GM12891 (cell line): ENCODE measurements at places on chromosomes 2 and 18.

GRCh38 chr18:45412577-45412976, 202.7 kb upstream of the SLC14A2 start:
- DNase-seq = no peak

GRCh38 chr2:65918760-65919187, 486.4 kb upstream of the SPRED2 start:
- DNase-seq = no peak

DNA sequence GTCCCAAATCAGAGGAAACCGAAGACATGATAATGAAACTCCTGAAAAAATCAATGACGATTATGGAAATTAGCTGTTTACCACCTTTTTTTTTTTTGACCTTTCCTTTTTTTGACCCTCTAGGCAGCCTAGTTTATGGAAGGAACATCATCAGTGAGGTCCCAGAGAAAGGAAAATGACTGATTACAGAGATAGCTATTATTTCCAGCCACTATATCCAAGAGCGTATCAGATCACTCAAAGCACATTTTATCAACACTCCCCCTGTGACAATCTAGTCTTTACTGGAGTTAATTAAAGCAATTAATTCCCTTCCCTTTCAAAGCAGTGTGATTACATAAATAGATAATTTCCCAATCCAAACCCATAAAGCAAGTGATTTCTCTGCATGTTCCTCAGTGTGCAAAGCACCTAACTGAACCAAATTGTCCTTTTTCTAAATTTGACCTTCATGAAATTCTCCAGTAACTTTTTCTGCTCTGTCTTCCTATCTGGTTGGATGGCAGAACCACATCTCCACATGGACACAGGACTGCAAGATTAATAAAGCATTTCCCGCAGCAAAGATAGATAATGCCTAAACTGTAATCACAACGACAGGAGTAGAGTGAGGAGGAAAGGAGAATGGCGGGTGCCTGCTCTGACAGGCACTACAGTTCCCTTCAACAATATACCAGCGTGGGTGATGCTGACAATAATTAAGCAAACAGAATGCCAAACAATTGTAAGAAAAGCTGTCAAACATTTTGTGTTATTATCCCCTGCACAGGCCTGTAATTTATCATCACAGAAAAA, 194.4 kb downstream of the SLC8A1 start:
- no peak for DNase-seq

GRCh38 chr2:231321021-231321420, 74.5 kb upstream of the B3GNT7 start:
- no peak for DNase-seq

GRCh38 chr2:18998491-18998890, 359.9 kb downstream of the OSR1 start:
- no peak for DNase-seq

DNA sequence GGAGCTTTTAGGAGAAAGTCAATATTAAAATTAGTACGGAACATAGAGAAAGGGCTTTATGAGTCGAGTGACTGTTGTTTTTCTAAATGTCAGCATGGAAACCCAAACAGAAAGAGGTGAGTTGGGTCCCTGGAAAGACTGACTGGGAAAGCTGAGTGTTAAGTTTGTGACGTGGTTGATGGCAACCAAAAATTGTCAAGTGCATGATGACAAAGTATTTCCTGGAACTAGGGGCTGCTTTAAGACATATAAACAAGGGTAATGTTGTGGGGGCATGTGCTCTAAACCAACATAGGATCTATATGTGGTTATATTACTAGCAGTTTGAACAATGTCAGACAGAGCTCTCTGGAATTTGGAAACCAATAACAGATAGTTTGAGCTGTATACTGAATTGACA, 50.9 kb upstream of the GPD2 start:
- no peak for DNase-seq

DNA sequence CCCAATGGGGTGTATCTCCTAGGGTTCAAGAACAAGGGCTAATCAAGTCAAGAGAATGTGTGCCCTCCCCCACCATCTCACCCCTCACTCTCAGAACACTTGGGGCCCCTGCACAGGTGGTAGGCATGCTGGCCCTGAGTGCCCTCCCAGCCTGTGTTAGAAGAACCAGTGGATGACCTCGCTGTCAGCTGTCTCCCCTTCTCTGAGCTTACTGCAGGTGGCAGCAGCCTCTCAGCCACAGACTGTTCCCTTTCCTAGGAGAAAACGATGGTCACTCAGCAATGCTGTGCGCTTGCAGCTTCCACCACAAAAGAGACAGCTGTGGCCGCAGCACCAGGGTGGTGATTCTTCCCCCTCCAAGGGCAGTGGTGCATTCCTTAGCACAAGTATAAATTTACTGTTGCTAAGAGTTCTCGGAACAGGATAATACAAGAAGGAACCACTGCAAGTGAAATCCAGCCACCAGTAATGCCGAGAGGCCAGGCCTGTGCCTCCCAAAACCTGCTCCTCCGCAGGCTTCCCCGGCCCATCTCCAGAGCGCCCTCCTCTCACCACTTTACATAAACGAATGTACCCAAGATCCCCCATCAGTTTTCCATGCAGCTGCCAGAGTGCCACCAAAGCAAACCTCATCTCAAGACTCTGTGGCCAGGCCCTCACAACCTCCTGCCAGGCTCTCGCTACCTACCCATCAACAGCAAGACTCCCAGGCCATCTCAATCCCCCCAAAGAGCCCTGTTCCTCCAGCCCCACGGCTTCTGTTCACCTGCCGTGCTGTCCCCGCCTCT, 935 bp upstream of the RAMP1 start:
- DNase-seq = no peak

- DNase-seq = no peak
Observed at GRCh38 chr2:43425659-43426058, 170.2 kb downstream of the THADA start.

GRCh38 chr2:171810422-171811244, 83.4 kb downstream of the SLC25A12 start:
- no peak for DNase-seq

GRCh38 chr18:76524900-76525698, 30.1 kb upstream of the ZNF516 start:
- no peak for DNase-seq

DNA sequence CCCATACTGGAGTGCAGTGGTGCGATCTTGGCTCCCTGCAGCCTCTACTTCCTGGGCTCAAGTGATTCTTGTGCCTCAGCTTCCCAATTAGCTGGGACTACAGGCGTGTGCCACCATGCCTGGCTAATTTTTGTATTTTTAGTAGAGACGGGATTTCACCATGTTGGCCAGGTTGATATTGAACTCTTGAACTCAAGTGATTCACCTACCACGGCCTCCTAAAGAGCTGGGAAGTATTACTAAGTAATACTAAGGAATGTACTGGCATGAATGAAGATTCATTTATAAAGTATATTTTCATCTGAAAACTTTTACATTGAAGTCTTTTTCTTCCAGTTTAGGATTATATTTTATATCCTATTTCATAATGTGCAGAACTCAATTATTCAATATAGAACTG, 38.1 kb downstream of the NUP35 start:
- DNase-seq = no peak

GRCh38 chr2:143604566-143604959, 475.3 kb downstream of the ARHGAP15 start:
- DNase-seq = no peak

GRCh38 chr2:207123335-207123744, 42.4 kb downstream of the KLF7 start:
- no peak for DNase-seq

GRCh38 chr2:236870370-236870769, 215.3 kb upstream of the COPS8 start:
- no peak for DNase-seq

DNA sequence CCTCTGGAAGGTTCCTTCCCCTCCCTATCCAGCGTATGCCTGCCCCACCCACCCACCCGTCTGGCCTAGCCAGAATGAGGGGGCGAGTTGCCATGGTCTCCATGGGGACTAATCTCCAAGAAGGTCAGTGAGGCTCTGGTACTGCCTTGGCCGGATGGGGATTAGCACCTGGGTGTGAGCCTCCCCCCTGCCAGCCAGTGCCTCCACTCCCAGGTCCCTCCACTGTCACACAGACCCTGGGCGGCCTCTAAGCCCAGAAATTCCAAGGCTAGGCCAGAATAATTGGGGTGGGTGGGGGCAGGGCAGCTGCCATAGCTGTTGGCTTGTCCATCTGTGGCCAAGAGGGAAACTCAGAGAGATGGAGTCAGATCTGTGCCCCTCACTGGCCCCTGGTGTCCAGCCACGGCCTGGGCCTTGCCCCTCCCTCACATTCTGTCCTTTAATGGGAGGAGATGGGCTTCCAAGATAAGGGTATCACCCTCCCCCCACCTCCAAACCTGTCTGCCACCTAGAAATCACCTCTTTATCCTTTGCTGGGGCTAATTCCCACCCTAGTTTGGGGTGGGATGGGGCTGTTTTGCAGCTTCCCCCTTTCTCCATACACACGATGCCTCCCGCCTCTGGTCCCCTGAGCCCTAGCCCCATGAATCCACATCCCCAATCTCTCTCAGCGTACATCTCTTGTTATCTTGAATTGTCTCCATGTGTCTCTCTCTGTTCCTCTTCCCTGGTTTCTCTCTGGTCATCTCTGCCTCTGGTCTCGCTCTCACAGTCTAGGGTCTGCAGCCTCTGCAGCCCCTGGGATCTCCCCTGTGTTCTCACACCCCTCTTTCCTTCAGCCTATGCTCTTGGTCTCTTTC, 6.0 kb upstream of the CRYBA2 start:
- DNase-seq = no peak

DNA sequence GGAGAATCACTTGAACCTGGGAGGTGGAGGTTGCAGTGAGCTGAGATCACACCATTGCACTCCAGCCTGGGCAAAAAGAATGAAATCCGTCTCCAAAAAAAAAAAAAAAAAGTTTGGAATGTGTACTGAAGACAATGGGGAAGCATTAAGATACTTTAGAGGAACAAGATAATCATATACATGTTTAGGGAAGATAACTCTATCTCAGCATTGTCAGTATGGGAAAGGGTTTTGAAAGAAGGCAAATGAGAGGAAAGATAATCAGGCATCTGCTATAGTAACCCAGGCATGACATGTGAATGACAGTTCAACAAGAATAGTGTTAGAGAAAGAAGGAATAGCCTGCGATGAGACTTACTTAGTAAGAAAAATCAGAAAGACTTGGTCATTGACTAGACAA, 112.0 kb downstream of the ATAD2B start:
- no peak for DNase-seq

DNA sequence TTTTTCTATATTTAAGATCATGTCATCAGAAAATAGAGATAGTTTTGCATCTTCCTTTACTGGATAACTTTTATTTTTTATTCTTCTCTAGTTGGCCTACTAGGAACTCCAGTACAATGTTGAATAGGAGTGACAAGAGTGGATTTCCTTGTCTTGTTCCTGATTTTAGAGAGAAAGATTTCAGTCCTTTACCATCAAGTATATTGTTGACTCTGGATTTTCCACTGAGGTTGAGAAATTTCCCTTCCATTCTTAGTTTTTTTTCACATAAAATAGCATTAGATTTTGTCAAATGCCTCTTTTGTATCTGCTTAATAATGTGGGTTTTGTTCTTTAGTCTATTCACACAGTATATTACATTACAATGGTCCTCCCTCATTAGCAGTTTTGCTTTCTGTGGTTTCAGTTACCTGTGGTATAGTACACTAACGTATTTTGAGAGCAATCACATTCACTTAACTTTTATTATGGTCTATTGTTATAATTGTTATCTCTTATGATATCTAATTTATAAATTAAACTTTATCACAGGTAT, 105.5 kb downstream of the THADA start:
- DNase-seq = no peak

GRCh38 chr2:237922641-237923361, 44.0 kb upstream of the UBE2F start:
- no peak for DNase-seq

DNA sequence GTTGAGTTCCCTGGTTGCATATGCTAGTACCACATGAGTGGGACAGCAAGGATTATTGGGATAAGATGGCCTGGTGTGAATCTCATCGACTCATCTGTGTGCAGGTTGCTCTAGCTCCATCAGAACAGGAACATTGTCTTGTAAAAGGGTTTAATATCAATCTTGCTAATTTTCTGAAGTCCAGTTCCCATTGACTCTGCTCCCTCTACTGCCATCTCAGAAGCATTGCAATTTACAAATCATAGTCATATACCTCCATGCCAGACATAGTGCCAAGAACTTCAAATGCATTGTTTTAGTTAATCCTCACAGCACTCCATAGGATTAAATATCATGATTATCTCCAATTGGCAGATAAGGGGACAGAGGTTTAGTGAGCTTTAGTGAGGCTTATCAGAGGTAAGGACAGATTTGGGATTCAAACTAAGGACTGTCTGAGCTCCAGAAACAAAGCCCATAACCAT, 4.8 kb upstream of the STAT4 start:
- DNase-seq = no peak

- peak; percentile 72 for DNase-seq
Observed at GRCh38 chr2:111897924-111898702, at the start of gene MERTK. MERTK (plus strand) TSS chr2:111898607; CDS start chr2:111898736, 129 bp downstream.

GRCh38 chr2:230942920-230943896, 18.2 kb upstream of the GPR55 start:
- peak; percentile 76 for DNase-seq

DNA sequence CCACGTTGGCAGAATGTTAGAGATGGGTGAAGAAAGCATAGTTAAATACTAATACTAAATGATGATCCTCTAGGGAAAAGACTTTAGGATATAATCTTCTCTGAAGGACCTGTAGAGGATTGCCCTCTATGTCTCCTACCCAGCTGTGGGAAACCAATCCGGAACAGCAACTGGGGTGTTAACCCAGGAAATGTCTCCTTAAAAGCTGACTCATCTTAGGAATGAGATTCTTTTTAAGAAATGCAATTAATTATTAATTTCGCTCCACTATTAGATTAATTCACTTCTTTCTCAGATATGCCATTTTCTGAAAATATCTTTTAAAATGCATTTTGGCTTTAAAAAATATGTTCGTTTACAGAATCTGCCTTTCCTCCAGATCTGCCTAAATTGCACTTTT, 7.4 kb downstream of the SCN3A start:
- DNase-seq = no peak

DNA sequence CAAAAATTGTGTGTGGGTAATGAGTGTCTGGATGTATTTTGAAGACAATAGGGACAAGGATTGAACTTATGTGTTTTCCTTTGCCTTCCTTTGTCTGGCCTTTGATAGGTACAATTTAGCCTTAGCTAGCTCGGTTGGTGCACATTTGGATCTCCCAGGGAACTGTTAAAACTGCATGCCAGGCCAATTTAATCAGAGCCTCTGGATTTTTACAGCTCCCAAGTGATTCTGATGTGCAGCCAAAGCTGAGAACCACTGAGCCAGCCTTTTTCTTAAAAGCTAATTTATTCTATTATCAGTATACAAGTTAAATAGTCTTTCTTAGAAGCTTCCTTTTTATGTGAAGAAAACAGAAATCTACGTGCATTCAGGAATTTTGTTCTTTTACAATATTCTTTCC, 25.0 kb downstream of the PLEK start:
- no peak for DNase-seq

GRCh38 chr2:75407038-75407530, 153.7 kb downstream of the EVA1A start:
- DNase-seq = no peak

- no peak for DNase-seq
Observed at GRCh38 chr18:11336241-11336640, 186.9 kb upstream of the PIEZO2 start.

GRCh38 chr18:629269-630150, 27.9 kb upstream of the TYMS start:
- no peak for DNase-seq
